8988T (cell line): ENCODE measurements at places on chromosomes 2 and 18.

DNA sequence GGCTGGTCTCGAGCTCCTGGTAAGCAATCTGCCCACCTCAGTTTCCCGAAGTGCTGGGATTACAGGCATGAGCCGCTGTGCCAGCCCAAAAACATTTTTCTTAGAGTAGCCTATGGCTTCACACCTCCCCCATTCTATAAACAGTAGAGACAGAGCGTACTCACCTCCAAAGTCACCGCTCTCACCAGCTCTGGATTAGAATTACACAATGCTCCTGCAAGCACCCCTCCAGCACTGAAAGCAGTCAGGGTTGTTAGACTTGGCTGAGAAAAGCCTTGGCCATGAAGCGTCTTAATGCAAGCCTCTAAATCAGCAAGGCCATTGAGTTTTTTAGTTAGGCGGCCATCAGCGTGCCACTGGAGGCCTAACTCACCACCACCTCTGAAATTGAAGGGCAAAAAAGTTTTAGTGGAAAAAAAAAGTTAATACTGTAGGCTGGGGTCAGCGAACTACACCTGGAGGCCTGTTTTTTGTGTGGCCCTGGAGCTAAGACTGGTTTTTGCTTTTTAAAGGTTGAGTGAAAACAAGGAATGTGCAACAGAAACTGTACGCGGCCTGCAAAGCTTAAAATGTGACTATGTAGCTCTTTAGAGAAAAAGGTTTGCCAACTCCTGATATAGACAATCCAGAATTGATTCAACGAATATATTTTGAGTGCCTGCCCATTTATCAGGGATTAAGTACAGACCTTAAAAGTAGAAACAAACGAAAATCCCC lies 34.6 kb downstream of the PREPL start:
- DNase-seq: no peak

DNA sequence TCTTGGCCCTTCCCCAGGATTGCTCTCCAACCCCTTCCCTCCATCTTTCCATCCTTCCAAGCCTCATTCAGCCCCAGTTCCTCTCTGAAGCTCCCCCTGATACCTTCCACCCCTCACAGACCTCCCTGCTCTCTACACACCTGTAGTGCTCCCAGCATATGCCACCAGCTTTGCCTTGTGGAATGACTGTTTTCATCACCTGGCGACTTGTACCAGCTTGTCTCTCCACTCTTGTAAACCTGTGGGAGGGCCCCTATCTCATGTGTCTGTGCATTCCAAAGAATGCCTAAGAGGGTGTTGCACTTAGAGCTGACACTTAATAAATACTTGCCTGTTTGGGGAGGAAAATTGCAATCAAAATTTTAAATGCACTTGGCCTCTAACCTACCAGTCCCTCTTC lies 198.7 kb downstream of the BCL11A start:
- DNase-seq: no peak

DNA sequence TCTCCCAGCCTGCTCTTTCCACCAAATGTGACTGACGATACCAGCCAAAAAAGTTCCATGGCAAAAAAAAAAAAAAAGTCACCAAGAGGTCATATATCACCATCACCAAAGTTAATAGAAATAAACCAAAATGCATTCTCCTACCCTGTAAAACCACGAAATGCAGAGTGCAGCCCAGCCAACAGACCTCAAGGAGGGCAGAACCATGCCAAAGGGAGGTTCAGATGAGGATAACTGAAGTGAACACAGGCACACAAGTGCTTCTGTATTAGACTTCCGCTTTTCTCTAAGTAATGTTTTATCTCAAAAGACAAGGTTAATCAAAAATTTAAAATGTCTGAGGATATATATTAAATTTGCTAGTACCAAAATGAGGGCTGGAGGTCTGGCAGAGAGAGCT lies 5.5 kb downstream of the SERPINE2 start:
- DNase-seq: no peak

DNA sequence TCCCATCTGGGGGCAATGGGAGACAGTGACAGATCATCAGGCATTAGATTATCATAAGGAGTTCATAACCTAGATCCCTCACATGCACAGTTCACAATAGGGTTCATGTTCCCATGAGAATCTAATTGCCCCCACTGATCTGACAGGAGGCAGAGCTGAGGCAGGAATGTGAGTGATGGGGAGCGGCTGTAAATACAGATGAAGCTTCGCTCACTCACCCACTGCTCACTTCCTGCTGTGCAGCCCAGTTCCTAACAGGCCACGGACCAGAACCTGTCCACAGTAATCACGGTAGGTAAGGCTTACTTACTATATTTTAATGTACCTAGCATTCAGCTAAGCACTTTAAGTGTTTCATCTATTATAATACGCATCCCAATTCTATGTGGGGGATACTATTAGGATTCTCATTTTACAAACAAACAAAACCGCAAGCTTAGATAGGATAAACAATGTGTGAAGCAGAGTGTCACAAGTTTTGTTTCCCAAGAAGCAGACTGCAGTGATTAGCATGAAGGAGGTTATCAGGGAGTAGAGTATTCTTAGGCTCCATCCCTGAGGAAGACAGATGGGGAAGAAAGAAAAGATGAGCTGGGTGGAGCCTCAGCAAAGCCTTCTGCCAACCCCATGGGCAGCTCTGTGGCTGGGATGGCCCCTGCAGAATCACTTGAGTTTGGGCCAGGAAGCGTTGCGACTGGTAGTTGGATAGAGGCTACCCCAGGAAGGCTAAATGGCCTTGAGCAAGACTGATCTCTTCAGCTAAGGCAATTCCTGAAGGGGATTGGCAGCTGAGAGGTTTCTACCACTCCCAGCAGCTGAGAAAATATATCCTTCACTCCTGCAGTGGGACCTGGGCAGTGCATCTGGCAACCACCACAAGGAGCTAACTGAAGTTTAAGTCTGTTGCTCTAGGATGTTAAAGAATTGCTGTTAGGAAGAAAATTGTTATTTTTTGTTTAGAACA lies 133.1 kb downstream of the MREG start:
- DNase-seq: no peak

- DNase-seq: no peak
Measured at GRCh38 chr2:143084462-143084861, 44.8 kb upstream of the ARHGAP15 start.

DNA sequence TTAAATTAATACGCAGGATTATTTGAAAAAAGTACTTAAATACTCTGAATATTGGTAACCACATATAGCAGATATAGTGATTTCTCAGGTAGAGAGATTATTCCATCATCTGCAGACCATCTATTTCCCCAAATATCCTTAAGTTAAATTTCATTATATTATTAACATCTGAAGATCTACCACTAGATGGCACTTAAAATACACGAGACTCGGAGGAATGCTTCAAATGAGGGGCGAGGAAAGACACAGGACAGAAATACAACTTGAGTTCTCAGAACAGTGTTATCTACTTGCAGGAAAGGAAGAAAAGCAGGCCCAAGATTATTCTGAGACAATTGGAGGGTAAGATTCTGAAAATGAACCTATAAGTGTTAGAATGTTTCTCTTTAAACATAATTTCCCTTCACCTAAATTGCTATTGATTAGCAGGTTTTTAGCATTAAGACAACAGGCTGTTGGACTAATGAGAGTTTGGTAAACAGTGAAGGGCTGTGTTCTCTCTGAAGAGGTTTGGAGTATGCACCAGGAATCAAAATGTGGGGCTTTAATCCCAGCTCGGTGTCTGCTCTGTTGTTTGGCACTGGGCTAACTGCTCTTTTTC lies 76.9 kb upstream of the GCFC2 start:
- no peak for DNase-seq

DNA sequence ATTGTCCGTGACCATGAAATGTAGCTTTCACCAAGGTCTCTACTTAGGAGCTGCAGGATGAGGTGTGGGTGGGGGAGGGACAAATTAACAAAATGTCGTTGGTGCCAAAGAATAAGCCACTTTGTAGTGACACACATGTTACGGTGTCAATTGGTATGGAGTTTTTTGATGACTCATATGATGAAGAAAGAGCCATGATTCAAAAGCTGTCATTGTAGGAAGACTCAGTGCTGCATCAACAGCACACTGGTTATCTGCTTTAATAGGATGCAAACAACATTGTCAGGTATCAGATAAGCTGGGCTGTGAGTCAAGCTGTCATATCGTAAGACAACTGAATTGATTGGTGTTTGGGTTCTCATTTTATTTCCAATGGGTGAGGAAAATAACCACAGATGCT lies 36.6 kb upstream of the BOD1L2 start:
- no peak for DNase-seq

DNA sequence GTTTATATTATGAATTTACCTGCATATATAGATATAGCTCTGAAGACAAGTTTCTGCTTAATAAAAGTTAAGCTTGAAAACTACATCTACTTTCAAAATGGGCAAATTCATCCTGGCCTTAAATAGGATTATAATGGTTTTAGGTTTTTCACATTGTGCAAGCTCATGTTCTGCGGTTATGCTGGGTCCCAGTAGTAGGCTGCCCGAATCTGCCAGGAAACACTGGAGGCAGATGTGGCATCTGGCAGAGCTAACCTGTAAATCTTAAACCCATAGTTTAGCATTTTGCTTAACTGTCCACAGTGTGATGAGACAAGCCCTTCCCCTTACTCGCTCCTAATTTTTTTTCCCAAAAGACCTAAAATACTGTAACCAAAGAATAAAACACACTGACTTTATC lies 234.2 kb downstream of the TCF4 start:
- no peak for DNase-seq

GRCh38 chr18:50687491-50687890 lies 127.6 kb downstream of the MAPK4 start:
- no peak for DNase-seq

GRCh38 chr18:45458033-45458432 lies 157.2 kb upstream of the SLC14A2 start:
- DNase-seq: no peak

DNA sequence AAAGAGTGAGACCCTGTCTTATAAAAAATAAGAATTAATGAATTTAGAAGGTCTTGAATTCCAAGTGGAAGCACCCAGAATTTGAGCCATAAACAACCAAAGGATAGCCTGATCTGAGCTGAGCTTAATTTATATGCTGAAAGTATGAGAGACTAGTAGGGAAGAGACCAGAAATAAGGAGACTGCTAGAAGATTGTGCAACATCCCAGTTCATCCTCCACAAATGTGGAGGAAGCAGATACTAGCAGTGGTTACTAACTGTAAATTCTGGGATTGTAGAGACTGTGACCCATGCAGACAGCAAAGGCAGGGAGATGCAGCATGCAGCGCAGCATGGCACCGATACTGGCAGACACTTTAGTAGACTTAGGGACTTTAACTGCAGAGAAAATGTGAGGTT lies 1.5 kb upstream of the SULT1C2 start:
- DNase-seq: no peak

DNA sequence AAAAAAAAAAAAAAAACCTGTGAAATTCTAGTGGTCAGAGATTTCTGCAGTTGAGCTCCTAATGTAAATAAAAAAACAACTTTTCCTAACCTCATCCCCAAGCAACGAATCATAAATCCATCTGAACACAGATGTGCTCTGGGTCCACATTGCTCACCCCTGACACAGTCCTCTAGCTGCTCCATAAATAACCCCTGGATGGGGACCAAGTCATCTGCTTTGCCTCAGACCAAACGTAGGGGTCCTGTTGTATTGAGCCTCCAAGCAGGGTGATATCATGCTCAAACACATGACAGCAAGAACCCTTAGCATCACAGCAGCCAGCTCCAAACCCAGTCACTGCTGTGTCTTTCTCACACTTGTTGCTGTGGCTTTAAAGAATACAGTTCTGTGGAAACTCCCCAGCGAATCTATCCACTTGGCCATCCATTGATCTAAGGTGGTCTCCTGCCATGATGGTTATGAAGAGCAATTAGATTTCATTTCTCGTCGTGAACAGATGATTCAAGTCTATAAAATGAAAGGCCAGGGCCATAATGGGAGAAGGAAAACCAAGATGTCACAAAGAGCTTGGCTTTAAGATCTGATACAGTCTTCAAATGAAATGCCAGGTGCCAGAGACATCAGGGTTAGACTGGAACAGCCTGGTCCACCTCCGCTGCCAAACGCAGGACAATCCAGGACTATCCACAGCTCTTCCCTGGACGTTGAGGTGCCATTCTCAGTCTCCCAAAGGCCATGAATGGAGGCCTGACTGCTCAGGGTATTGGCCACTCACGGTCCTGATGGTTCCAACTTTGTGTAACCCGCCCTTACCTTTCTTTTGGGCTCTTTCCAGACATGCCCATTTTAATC lies 39.0 kb downstream of the TBC1D8 start:
- DNase-seq: no peak

DNA sequence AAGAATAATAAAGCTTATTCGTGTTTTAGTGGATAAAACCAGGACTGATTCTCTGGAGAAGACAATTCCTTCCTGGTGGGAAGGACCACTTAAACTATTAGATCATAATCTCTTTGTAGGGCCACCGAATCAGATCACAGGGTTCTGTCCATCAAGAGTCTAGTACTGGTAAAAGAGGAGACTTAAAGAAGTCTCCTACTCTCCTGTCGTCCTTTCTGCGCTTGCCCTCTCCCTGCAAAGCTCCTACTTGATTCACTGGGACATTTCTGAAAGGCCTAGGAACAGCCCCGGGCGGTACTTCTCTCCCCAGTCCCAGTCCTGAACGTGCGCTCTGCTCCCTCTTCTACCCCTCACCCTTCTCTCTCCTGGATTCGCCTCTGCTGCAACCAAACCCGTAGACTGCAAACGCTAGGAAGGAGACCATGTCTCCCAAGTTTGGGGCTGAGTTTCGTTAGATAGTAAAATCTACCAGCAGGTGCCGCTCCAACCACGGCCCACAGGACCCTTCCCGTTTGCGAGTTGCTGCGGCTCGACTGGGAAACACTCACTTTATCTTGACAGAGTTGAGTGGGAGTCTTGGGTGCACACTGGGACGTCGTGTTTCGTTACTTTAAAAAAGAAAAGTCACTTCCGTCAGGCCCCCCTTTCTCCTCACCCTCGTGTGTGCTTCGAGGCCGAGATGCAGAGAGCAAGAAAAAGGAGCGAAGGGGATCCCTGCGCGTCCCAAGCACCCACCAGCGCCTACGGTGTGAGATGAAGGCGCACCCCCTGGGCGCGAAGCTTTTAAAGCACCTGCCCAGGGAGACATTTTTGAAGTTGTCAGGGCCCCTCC lies 923 bp downstream of the FIGLA start:
- DNase-seq: peak; percentile 89

DNA sequence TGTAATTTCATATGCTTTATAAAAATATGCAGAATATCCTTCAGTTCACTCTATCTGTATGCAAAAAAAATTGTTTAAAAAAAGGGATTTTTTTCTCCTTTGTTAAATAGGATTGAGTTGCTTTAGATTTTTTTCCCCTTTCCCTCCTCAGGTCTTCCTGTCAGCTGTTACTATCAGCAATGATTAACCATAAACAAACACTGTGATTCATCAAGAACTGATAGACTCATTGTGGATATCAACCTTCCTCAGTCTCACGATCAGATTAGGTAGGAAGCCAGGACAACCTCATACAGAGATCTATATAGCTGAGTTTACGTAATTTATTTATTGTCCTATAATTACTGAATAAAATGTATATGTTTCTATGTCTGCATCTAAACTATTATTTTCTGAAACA lies 2136.2 kb upstream of the CELF4 start:
- no peak for DNase-seq

GRCh38 chr2:165472922-165473321 lies 3.4 kb downstream of the CSRNP3 start:
- no peak for DNase-seq

- DNase-seq: no peak
Measured at GRCh38 chr2:168116448-168116847, 130.9 kb downstream of the STK39 start.

- no peak for DNase-seq
Measured at GRCh38 chr2:119545754-119546446, 1.7 kb downstream of the CFAP221 start.
